ENCODE measurements at places on chromosomes 7 and 10.
A peak's percentile ranks its signal among the peaks of the same experiment; 100 is the strongest.

GRCh38 chr7:3432911-3433310 is 131.9 kb downstream of the SDK1 start:
- no peak for ATAC-seq

DNA sequence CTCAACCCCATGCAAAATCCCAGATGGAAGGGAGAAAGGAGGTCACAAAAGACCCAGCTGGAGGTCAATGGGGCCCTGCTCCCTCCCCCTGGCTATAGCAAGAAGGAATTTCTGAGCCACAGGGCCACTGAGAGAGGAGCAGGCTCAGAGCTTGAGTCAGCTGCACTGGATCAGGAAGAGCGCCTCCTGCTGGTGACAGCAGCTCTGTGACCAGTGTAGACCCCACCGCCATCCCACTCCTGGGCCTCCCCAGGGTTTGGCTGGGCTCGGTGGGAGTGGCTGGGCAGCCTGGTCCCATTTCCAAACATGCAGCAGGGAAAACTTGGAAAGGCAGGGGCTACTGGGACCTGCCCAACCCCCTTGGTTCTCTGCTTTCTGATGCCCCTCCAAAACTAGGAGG is 31.5 kb upstream of the PRLHR start:
- no peak for ATAC-seq

DNA sequence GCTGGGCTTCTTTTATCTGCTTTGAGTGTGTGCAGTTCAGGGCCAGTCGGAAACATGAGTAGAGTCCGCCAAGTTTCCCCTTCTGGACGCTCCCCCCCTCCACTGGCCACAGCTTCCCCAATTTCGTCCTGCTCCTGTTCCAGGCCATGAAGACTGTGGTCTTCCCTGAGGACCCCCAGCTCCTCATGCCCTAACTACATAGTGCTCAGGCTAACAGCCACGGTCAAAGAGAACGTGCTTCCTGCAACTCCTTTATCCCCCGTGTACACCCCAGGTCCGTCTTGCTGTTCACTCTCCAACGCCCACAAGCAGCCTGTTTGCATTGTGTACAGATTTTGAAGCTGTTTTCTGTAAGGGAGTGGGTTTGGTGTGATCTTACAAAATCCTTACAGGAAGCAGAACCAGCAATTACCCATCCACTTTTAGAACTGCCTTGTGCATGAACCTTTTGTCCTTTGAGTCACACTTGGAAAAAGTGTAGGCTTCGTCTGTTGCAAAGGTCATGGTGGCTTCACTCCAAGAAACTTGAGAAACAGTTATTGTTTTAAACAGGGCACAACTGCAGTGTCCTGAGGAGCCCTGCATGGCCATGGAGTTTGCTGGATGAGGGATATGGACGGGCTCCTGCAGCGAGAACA is 77.0 kb upstream of the FAM20C start:
- ATAC-seq, result peak; percentile 56

GRCh38 chr7:131097662-131098376 is 229.9 kb upstream of the MKLN1 start:
- no peak for ATAC-seq

GRCh38 chr7:107387128-107387527 is 82.7 kb upstream of the GPR22 start:
- ATAC-seq, result no peak

GRCh38 chr10:73163096-73163495 is 4.7 kb downstream of the ECD start:
- no peak for ATAC-seq

GRCh38 chr10:96971324-96971723 is 139.2 kb downstream of the LCOR start:
- ATAC-seq, result no peak

GRCh38 chr10:35382096-35382495 is 45.8 kb downstream of the CCNY start:
- no peak for ATAC-seq
